Activated CD4-positive, alpha-beta memory T cell treated with anti-CD3 and anti-CD28 coated beads for 36 hours (primary cell): ENCODE measurements at places on chromosomes 3 and 15.

GRCh38 chr3:193803288-193803687 is 210.3 kb downstream of the OPA1 start:
- DNase-seq: no peak

DNA sequence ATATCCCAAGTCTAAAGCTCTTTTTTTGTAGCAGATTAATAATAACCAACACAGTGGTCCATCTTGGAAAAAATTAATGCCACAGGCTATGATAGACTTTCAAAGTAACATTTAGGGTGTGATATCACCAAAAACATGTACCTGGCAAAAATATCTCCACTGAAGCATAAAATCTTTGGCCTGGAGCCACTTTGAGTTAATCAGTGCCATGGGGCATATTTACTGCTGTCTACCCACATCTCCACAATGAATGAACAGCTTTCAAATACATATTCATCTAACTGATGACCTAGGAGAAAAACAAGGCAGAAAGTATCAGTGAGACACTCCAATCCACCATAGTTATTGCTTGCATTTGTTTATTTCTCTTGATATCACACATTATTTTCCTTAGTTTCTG is 296.0 kb upstream of the MDFIC2 start:
- no peak for DNase-seq

- no peak for DNase-seq
Observed at GRCh38 chr3:34570916-34571705, 772.7 kb downstream of the PDCD6IP start.

DNA sequence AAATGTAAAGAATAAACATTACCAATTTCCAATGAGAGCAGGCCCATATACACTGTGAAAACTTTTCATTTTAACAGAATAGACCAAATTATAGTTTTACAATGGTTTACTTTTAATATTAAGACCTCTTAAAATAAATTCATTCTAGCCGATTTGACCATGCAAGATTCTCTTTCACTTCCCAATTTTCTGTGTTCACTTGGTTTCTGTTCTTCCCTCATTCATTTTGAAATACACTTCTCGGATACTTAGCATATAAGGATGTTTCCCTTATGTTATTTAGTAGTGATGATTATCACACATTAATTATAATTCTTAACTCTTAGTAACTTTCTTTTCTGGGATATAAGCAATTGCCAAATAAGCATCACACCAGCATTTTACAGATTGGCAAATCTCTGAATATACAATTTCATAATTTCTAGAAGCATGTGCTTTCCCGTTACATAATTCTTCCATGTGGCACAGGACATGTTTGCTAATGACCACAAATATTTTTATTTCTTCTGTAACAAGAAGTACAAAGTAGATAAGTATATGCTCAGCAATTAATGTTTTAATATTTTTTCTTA is 13.9 kb downstream of the OR5H15 start:
- no peak for DNase-seq

DNA sequence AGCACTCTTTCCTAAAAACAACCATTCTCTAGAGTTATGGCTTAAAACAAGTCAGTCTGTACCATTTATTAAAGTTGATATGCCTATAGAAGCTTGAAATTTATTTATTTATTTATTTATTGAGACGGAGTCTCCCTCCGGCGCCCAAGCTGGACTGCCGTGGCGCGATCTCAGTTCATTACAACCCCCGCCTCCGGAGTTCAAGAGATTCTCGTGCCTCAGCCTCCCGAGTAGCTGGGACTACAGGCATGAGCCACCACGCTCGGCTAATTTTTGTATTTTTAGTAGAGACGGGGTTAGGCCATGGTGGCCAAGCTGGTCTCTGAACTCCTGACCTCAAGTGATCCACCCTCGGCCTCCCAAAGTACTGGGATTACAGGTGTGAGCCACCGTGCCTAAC is 1.5 kb upstream of the TTC14 start:
- DNase-seq: no peak

GRCh38 chr15:88223084-88223483 is 33.5 kb downstream of the NTRK3 start:
- DNase-seq: no peak

DNA sequence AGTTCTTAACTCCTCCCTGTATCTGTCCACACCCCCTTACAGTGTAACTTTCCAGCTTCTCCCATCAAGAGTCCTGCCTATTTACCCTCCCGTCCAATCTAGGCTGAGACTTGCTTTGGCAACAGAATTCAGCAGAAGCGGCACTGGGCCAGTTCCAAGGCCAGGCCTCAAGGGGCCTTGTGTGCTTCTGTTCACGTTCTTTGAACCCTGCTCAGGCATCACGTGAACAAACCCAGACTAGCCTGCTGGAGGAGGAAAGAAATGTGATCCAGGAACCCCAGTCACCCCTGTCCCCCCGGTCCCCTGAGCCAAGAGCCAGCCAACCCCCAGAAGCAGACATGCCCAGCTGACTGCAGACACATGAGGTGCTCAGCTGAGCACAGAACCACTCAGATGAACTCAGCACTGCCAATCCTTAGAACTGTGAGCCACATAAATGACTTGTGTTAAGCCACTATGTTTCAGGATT is 76.1 kb upstream of the DCLK3 start:
- no peak for DNase-seq

DNA sequence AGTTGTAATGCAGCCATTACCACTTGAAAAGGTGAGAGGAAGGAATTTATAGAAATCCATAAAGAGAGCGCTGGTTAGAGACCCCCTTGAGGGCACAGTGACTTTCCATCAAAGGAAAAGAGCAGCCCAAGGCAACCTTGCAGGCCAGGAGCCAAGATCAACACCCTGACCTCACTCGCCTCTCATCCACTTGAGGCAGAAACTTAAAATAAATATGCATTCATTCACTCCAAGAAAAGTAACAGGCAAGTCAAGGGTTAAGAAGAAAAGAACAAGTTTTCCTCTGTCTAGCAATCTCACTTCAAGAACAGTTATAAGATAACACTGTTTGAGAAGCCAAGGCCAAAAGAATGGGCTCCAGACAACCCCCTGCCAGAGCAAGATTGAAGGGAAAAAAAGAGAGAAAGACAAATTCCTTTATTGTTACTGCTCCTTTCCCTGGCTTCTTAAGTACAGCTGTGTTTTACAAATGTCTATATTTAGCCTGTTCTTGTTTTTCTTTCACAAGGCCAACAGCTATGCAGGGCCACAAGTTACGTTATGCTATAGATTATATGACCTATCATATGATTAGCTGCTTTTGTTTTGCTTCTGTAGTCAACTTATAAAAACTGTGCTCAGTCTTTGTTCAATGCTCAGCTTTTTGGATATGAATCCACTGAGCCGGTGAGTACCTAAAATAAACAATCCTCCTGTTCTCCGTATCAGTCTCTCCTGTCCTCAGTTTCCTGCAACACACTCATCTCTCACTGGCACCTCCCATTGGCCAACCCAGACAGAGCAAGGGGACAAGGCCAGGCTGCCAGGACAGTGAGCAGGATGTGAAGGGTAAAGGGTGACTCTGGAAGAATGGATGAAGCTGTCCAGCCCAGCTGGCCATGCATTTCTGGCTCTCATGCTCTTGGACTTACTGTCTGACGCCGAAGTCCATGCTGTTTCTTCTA is 15.8 kb upstream of the SSUH2 start:
- DNase-seq: no peak

DNA sequence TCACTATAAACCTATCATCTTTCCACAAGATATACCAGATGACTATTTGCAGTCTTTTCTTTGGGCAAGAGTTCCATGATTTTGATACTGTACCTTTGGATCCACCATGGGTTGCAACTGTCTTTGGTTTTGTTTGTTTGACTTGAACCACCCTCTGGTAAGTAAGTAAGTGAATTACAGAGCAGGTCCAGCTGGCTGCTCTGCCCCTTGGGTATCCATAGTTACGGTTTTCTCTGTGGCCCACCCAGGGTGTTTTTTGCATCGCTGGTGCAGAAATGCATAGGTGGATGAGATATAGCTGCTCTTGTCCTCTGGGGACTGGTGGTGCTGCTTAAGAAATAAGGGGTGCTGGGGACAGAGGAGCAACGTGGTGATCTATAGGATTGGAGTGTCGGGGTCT is 33.8 kb downstream of the CHDH start:
- DNase-seq: peak; percentile 6

DNA sequence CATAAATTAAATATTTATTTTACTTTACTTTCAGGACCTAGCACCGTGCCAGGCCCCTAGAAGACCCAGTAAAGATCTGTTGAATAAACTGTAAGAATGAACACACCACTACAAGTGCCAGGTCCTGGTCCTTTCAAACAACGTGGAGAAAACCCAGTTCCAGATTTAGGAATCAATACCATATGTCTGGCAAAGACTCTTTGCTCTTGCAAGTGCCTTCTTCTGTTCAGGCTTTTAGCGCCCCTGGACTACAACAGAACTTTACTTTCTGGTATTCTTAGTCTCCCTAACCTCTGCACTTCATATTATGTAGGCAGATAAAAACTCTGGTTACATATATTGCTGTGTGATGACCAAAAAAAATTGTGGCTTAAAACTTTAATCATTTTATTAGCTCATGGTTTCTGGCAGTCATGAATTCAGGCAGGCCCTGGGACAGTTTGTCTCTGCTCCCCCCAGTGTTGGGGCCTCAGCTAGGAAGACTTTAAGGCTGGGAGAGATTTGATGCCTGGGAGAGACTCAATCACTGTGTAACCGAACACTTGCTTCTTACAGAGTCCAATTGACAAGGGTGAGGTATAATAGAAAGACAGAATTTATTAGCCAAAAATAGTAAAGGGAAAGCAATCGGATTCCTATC is 2.9 kb upstream of the PSMA4 start:
- DNase-seq: no peak

DNA sequence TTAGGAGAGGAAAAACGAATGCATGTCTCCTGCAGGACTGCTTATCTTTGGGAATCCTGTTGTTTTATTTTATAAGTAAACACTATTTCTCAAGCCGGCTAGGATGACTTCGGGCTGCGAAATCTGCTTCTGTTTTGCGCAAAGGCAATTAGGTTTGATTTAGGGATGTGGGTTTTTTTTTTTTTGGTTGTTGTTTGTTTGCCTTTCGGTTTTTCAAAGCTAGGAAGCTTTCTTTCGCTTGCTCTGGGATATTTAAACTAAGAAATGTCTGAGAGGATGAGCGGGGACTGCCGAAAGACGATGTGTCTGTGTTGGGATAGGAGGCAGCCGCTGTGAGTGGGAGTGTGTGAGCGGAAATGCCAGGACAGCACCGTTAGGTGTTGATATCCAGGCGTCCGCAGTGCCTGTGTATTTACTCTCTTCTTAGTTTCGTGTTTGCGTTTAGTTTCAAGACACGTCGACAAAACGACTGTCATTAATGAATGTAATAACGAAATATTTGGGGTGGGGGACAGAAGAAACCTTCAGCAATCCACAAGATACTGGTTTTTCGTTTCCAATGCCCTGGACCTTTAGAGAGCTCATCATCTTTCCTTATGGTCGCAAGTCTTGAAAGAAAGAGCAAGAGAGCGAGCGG is 604 bp downstream of the ISL2 start:
- peak; percentile 45 for DNase-seq

DNA sequence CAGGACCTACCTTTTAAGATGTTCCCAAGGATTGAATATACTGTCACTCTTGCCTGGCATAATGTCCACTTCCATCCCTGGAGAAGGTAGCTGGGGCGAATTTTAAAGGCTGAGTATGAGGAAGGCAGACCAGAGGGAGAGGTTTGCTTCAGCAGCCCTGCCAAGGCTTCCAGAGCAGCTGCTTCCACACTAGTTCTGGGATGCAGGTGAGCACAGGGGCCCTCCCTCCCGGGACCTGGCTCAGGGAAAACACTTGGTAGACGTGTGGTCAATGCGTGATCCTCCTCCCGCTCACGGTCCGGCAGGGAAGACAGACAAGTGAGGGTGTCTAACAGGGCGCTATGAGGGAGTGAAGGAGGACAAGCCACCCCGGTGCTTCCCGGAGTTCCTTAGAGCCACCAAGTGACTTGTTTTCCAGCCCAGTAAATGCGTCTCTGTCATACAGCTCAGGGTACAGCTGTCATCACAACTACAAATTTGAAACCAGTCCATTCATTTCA is 327.6 kb downstream of the ARRDC4 start:
- no peak for DNase-seq

DNA sequence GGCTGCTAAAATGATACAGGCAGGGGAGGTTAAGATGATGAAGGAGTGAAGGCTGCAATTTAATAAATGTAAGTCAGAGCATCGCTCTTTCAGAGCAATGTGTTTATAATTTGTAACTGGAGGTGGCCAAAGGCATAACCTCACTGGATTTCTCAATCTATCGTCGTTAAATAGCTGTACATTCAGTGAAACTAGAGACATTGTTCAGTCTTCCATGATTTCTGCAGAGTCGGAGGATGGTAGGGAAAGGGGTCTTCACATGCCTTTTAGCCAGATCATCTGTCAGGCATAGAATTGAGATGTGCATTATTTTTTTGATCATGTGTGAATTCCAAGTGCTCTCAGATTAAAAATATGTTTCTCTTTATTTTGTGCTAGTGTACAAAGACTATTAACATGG is 315.4 kb downstream of the OXSM start:
- no peak for DNase-seq

DNA sequence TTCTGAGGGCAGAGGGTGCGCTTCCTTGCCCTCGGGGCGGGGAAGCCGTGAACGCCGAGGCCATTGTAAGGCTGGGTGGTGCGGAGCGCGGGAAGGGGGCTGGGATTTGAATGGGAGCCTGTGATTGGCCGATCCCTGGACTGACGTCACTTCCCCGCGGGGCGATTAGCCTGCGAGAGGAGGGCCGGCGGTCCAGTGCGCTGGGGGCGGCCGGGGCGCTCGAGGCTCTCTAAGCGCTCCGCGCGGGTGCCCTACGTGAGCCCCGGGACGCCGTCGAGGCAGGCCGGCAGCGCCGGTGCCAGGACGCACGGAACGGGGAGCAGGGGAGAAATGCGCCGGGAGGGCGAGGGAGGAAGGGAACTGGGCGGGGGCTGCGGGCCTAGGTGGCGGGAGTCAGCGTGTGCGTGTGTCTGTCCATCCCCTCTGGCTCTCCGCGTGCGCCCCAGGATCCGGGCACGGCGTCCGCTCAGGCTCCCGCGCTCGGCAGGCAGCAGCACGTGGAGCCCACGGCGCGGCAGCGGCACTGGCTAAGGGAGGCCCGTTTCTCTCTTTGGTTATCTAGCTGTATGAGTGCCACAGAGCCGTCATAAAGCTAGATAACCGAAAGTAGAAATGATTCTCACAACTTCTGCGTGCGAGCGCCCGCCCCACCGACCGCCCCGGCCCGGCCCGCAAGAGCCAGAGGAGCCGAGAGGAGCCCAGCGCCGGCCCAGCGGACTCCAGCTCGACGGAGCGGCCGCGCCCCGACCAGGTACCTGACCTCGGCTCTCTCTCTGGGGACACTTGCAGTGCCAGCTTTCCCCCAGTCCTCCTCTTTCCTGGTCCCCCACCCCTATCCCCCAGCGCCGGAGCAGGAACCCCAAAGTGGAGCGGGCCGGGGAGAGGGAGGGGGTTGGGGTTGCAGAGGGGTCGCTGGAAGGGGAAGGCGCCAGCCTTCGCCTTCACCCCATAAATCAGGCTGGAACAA is 33.1 kb upstream of the POLG start:
- peak; percentile 38 for DNase-seq

- DNase-seq: no peak
Observed at GRCh38 chr15:79172032-79172481, 81.5 kb upstream of the RASGRF1 start.
